NCI-H1436 (cell line): ENCODE measurements at places on chromosomes 3 and 15.

- no peak for DNase-seq
These were observed 26.7 kb downstream of the SLC6A1 start for GRCh38 chr3:11019116-11019819.

DNA sequence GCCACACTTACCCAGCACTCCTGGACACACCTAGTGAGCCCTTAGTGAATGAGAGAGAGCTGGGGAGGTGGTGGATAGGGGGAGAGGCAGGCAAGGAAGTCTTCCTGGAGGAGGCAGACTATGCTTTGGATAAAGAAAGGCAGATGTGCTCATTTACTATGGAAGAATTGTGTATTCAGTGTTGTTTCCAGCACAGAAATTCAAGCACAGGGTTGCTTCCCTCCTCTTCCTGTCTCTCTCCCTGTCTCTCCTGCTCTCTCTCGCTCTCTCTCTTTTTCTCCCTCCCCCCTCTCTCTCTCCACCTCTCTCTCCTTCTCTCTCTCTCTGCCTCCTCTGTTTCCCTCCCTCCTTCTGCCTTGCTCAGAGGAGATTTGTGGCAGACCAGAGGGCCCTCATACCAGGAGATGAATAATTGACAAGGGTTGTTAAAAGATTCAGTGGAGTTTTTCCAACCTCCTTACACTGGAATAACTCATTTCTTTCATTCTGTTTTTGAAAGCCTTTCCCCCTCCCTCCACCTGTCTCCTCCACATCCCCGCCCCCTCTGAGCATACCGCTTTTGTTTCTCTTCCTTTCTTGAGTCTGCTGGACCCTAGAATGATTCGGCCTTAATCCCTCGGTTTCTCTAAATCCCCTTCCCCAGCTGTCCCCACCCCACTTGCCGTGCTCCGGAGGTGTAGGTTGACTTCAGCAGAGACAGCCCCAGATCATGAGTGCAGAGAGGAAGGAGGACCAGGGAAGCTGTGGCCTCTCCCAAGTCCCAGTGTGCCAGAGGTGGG lies 65.6 kb downstream of the CCDC33 start:
- DNase-seq = no peak

GRCh38 chr15:42111924-42112323 lies 17.6 kb upstream of the PLA2G4D start:
- no peak for DNase-seq

- DNase-seq = peak; percentile 39
These were observed 139.3 kb downstream of the SOX2 start for GRCh38 chr3:181851063-181851462.
